HS-27A (cell line): ENCODE measurements at places on chromosomes 5 and 9.

GRCh38 chr5:17192191-17192590 lies 25.2 kb upstream of the BASP1 start:
- DNase-seq = no peak

GRCh38 chr9:27626244-27627187 lies 53.2 kb upstream of the C9orf72 start:
- DNase-seq = no peak

DNA sequence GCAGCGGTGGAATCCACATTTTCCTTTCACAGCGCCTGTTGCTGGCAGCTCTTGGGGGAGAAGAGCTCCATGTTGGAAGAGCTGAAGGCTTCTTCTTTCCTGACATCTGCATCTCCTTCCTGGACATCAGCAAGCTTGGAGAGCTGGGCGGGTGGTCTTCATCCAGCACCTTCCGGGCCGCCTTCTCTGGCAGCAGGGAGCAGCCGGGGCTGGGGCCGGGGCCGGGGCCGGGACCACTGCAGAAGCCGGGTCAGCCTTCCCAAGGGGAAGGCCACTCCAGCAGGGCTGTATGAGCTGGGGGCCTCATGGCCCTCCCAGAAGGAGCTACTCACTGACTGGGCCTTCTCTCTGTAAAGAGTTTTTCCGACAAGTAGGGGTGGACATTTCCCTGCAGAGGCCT lies 787.5 kb downstream of the TLE4 start:
- DNase-seq = no peak

- no peak for DNase-seq
Measured at GRCh38 chr5:998246-999031, 10.2 kb upstream of the NKD2 start.

DNA sequence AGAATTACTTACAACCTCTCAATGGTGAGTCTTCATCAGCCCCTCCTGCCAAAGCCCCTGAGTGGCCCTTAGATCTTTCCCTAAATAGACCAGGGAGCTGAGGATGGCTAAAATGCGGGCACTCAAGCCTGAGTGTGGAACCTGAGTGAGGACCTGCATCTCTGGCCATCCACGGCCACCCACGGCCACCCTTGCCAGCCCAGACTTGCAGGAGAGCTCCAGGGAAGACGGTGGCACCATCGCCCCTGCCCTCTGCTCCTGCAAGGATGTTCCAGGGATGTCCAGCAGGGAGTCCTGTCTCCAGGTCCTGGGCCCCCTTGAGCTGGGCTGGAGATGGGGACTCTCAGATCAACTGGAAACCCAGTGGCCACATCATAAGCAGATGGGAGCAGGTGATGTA lies 68.2 kb upstream of the OLFM1 start:
- no peak for DNase-seq

GRCh38 chr5:54837093-54837492 lies 148.3 kb downstream of the ESM1 start:
- DNase-seq = no peak

DNA sequence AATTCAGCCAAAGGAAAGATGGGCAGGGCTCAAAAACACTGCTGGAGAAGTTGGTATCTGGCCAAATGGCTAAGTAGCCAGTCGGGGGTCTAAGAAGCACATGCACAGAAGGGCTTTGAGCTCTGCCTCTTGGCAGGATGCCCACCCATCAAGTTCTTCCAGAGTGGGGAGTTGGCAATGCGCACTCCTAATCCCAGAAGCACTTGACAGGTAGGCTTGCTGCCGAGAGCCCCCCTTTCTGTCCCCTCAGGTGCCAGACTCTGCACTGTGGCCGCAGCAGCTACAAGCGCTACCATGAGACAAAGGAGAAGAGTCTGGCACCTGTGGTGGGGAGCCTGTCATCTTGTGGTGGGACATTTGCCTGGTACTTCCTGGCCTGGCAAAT lies 252.9 kb upstream of the SLC24A2 start:
- no peak for DNase-seq

- DNase-seq = no peak
Measured at GRCh38 chr5:169811023-169811422, 169.3 kb downstream of the INSYN2B start.

GRCh38 chr5:33629999-33630398 lies 189.2 kb downstream of the TARS1 start:
- DNase-seq = no peak

DNA sequence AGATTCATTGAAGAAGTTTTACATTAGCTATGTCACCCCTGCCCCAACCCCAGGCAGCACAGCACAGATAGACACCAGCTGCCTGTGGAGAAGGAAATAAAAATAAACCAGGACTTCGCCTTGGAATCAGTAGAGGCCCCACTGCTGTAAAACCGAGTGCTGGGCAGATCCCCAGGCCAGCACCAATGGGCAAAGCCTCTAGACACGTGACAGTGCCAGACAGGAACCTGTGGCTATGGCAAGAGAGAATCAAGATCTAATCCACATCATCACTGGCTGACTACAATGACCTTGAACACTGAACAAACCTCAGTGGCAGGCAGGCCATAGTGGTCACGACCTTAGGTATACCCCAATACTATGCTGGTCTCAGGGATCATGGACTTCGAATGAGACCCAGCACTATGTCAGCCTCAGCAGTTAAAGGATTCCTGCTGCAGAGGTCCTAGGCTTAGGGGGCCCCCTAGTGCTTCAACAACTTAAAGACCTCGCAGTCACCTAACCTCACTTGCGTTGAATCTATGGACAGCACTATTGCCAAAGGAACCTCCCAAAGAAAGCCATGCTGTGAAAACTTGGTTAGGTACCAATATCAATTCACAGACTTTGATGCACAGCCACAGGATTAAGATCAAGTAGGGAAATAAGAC lies 2118.6 kb upstream of the C9orf72 start:
- DNase-seq = no peak

- no peak for DNase-seq
Measured at GRCh38 chr5:88664645-88665044, 218.3 kb downstream of the MEF2C start.

DNA sequence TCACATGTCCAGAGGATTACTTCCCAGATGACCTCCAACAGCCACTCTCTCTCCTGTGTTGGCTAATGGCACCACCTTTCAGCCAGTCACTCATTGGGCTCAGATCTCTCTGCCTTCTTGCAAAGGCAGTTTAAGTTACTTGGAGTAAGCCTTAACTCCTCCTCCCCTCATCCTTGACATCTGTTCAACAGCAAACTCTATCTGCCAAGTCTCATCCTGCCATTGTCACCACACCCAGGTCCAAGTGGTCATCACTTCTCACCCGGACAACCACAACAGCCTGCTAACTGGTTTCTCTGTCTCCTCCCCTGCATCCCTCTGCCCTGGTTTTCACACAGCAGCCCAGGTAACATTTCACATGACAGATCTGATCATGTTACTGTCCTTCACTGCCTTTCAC lies 58.5 kb downstream of the DCP2 start:
- DNase-seq = no peak

DNA sequence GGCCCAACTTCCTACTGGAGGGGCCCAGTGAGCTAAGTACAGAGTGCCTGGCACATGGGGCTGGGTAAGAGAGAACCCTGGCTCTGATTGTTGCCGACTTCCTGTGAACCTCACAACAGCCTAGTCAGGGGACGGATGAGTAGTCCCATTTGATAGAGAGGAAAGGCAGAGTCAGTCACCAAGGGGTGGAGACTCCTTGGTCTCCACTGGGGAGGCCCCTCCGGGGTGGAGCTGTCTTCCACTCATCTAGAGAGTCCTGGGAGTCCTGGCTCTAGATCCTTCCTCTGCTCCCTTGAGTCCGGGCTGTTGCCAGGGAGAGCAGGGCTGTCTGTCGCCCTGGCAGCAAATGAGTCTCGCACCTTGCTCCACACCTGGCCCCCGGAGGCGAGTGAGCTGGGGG lies 8.0 kb downstream of the GRK6 start:
- DNase-seq = no peak

DNA sequence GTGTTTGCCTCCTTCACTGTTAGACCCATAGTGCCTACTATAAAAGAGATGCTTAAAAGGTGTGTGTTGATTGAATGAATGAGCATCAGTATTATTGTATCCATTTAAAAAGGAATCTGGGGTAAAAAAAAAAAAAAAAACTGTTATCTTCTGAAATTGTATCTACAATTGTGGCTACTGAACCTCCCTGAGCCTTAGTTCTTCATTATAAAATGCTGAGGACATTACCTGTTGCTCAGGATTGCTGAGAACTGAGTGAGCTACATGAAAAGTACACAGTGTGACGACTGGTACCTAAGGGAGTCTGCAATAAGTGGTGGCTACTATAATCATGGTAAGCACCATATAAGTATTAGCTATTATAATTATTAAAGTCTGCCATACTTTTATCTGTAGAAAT lies 270.7 kb downstream of the NR3C1 start:
- no peak for DNase-seq
